ENCODE measurements at places on chromosomes 12 and 14. TPM values are rescaled to one million over a fixed set of nuclear protein-coding genes. Genes with fewer than 3 reads are reported as not detected.

DNA sequence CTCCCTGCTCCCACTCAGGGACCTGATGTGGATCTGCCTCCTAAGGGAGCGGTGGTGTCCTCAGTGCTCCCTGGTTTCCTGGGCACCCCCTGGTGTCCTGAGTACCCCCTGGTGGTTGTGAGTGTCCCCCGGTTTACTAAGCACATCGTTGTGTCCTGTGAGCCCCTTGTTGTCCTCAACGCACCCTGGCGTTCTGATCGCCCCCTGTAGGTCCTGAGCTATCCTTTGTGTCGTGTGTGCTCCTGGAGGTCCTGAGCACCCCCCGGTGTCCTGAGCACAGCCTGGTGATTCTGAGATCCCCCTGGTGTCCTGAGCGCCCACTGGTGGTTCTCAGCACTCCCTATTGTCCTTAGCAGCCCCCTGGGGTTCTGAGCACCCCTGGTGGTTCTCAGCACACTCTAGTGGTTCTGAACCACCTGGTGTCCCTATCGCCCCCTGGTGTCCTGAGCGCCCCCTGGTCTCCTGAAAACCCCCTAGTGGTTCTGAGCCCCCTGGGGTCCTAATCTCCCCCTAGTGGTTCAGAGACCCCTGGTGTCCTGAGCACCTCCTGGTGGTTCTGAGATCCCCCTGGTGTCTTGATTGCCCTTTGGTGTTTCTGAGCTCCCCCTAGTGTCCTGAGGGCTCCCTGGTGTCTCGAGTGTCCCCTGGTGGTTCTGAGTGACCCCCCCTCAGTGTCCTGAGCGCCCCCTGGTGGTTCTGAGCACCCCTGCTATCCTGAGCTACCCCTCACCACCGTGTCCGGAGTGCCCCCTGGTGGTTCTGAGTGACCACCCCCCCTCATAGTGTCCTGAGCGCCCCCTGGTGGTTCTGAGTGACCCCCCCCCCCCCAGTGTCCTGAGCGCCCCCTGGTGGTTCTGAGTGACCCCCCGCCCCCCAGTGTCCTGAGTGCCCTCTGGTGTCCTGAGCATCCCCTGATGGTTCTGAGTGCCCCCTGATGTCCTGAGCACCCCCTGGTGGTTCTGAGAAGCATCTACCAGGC lies 615.1 kb downstream of the TMEM121 start:
- no peak for DNase-seq
- H3K27ac ChIP-seq: no peak overlapping the region
- no peaks in the 10 kb centered on the region for H3K36me3 ChIP-seq
- H3K4me3 ChIP-seq: no peak overlapping the region

DNA sequence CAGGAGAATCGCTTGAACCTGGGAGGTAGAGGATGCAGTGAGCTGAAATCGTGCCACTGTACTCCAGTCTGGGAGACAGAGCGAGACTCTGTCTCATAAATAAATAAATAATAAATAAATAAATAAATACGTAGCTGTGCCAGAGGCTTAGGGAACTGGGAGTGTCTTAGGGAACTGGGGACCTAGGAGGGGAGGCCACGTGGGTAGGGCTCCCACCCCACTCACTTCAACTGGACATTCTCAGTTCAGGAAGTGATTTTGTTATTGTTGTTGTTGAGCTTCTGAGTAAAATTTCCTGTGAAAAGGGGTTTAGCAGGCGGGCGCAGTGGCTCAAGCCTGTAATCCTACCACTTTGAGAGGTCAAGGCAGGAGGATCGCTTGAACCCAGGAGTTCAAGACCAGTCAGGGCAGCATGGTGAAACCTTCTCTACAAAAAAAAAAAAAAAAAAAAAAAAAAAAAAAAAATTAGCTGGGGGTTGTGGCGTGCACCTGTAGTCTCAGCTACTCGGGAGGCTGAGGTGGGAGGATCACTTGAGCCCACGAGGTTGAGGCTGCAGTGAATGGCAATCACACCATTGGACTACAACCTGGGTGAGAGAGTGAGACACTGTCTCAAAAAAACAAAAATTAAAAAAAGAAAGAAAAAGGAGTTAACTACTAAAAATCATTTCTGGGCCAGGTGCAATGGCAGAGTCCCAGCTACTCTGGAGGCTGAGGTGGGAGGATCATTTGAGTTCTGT lies 19.0 kb upstream of the ANKRD9 start:
- H3K27ac ChIP-seq: no peak overlapping the region

KCNK10 gene
- 0.03 TPM for polyA plus RNA-seq

PTPN11 gene
- polyA plus RNA-seq: 14.4 TPM

DNA sequence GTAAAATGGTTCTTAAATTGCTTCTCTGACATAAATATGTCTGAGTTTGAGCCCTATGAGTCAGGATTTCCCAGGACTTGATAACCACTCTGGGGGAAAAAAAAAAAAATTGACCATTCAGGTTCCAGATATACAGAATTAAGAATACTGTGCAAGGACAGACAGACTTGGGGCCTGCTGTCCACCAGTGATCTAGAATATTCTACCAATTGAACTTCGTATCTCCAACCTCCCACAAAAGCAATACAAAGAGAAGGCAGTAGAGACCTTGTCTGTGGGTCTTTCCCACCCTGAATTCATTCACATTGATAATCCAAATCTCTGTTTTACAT lies 4.1 kb downstream of the SINHCAF start:
- H3K4me1 ChIP-seq: peaks cover 26% of the 10 kb centered on the region
- no peak for DNase-seq
- H3K27me3 ChIP-seq: no peaks in the 10 kb centered on the region
- no peak overlapping the region for H3K4me3 ChIP-seq

GRCh38 chr12:112985642-112986290 lies 7.4 kb downstream of the OAS2 start:
- H3K27ac ChIP-seq: no peak overlapping the region
- DNase-seq: no peak
- H3K4me3 ChIP-seq: no peak overlapping the region
- H3K27me3 ChIP-seq: no peaks in the 10 kb centered on the region
- H3K4me1 ChIP-seq: no peaks in the 10 kb centered on the region
- no peaks in the 10 kb centered on the region for H3K36me3 ChIP-seq

DNA sequence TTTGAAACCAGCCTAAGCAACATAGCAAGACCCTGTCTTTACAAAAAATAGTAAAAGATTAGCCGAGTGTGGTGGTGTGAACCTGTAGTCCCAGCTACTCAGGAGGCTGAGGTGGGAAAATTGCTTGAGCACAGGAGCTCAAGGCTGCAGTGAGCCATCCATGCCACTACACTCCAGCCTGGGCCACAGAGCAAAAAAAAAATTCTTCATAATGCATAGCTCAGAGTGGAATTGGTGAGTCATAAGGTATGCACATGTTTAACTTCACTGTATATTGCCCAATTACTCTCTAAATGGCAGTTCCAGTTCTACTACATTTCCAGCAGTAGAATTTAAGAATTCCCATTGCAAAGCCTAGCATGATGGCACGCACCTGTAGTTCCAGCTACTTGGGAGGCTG lies 26.8 kb upstream of the CLIP1 start:
- DNase-seq: no peak
- H3K4me1 ChIP-seq: no peaks in the 10 kb centered on the region
- no peaks in the 10 kb centered on the region for H3K36me3 ChIP-seq

- H3K36me3 ChIP-seq: no peaks in the 10 kb centered on the region
- DNase-seq: no peak
- no peaks in the 10 kb centered on the region for H3K4me1 ChIP-seq
- H3K27me3 ChIP-seq: peaks cover 16% of the 10 kb centered on the region
These were observed 23.9 kb downstream of the EIF2S3B start for GRCh38 chr12:10529603-10530002.

DNA sequence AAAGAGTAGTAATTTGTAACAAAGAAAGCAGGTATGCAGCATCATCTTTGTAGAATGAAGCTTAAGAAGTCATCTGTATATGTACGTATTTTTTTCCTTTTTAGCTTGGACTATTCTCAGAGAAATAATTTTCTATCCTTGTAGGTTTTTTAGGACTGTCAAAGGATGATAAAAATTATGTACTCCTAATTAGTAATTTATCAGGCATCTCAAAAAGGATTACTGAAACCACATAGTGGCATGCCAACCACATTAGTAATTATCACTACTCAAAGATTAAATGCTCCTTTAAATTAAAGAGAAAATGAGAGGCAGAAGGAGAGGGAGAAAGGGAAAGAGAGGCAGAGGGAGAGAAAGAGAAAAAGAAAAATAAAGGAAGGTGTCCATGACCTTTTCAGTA lies 17.3 kb downstream of the TTC8 start:
- H3K27ac ChIP-seq: no peak overlapping the region
- no peaks in the 10 kb centered on the region for H3K36me3 ChIP-seq
- no peak overlapping the region for H3K4me3 ChIP-seq
- peaks cover 21% of the 10 kb centered on the region for H3K4me1 ChIP-seq

DNA sequence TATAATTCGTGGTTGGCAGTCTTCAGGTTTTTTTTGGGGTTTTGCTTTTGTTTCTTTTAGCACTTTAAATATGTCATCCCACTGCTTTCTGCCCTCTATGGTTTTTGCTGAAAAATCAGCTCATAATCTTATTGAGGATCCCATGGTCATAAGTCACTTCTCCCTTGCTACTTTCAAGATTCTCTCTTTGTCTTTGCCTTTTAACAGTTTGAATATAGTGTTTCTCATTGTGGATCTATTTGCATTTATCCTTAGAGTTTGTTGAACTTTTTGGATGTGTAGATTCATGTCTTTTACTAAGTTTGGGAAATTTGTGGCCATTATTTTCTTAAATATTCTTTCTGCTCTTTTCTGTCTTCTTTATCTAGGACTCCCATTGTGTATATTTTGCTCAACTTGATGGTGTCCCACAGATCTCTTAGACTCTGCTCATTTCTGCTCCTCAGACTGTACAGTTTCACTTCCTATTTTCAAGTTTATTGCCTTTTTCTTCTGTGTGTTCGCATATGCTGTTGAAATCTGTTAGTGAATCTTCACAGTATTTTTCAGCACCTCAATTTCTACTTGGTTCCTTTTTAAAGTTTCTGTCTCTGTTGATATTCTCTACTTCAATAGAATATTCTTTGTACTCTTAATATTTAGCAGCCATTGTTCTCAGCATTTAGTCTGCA lies 70.8 kb downstream of the WNK1 start:
- H3K36me3 ChIP-seq: no peaks in the 10 kb centered on the region
- no peak overlapping the region for H3K27ac ChIP-seq
- no peaks in the 10 kb centered on the region for H3K4me1 ChIP-seq
- H3K4me3 ChIP-seq: no peak overlapping the region
- H3K27me3 ChIP-seq: no peaks in the 10 kb centered on the region
- DNase-seq: no peak

DAO gene
- polyA plus RNA-seq: not detected

RFX4 gene
- polyA plus RNA-seq: not detected

GRCh38 chr12:130838284-130838950 lies 633 bp downstream of the STX2 start:
- peak overlapping the region; percentile 51 for H3K27ac ChIP-seq
- peak; percentile 38 for DNase-seq
- H3K36me3 ChIP-seq: no peaks in the 10 kb centered on the region
- peaks cover 9% of the 10 kb centered on the region for H3K4me1 ChIP-seq
- H3K4me3 ChIP-seq: no peak overlapping the region
- H3K27me3 ChIP-seq: no peaks in the 10 kb centered on the region

- peaks cover 8% of the 10 kb centered on the region for H3K4me1 ChIP-seq
- H3K36me3 ChIP-seq: no peaks in the 10 kb centered on the region
- no peak overlapping the region for H3K4me3 ChIP-seq
- no peaks in the 10 kb centered on the region for H3K27me3 ChIP-seq
- DNase-seq: no peak
These were observed 212.6 kb downstream of the TTC8 start for GRCh38 chr14:89037065-89037464.

TAS2R43 gene
- not detected for polyA plus RNA-seq

DNA sequence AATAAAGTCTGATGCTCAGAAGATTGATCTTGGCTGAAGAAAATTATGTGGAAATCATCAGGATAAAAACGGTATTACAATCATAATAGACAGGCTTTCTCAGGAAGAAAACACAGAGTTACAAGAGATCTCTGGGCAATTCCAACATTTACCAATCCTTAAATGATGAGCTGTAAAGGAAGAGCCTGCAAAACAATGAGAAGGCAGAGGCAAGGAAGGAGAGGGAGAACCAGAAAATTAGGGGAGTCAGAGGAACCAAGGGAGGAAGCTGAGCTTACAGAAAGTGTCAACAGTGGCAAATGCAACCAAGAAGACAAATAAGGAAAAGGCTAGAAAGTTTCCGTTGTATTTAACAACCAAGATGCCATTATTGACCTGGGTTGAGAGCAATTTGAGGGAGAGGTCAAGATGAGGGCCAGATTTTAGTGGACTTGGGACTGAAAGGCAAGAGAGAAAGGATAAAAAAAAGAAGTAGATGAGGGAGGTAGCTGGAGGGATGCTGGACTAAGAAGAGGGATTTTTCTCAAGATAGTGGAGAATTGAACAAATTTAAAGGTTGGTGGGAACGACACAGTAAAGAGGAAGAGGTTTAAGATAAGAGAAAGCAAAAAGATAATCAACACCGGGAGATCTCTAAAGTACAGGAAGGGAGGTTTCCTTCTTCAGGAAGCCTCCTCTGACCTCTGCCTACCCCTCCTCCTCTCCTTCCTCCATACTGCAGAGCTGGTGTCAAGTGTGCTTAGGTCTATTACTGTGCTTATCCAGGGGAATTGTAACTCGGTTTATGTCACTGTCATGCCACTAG lies 116.9 kb downstream of the DUSP6 start:
- H3K4me3 ChIP-seq: no peak overlapping the region
- peaks cover 14% of the 10 kb centered on the region for H3K4me1 ChIP-seq
- no peaks in the 10 kb centered on the region for H3K27me3 ChIP-seq
- DNase-seq: no peak
- H3K36me3 ChIP-seq: no peaks in the 10 kb centered on the region

GALNT8 gene
- polyA plus RNA-seq: 4.0 TPM

DNA sequence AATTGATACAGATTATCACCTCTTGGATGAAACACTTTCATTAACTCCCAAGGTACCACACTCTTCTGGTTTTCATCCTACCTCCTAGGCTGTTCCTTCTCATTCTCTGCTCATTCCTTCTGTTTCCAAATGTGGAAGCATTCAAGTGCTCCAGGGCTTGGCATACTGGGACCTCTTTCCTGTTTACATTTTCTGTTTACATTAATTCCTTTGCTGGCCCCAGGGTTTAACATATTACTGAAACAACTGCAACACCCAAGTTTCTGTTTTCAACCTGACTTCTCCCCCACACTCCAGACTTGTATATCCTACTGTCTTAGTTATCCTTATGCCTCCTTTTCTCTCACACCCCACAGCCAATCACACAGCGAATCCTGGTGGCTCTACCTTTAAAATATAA lies 386.3 kb upstream of the GARIN6 start:
- H3K4me3 ChIP-seq: no peak overlapping the region
- H3K4me1 ChIP-seq: no peaks in the 10 kb centered on the region
- no peaks in the 10 kb centered on the region for H3K27me3 ChIP-seq
- DNase-seq: no peak

GRCh38 chr12:68530299-68530698 lies 80.4 kb upstream of the RAP1B start:
- no peak overlapping the region for H3K27ac ChIP-seq
- no peaks in the 10 kb centered on the region for H3K4me1 ChIP-seq
- no peak for DNase-seq
- H3K4me3 ChIP-seq: no peak overlapping the region

DNA sequence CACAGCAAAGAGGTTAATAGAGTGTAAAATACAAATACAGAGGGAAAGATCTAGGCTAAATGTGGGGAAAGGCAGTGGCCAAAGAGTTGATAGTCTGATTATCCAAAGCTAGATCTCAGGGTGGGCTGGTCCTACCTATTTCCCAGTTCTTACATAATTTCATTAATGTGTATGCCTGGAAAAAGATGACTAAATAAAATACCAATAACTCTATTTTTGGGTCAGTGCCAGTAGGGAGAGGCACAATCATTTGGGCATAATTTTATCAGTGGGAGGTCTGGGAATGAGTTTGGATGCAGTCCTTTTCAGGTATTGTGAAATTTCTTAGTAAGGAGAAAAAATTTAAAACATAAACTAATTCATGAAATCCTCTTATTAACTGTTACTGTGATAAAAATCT lies 30.6 kb upstream of the CLEC14A start:
- no peak overlapping the region for H3K27ac ChIP-seq
- no peaks in the 10 kb centered on the region for H3K36me3 ChIP-seq
- H3K4me3 ChIP-seq: no peak overlapping the region
- DNase-seq: no peak

Data from adrenal gland (tissue), 19 donors.